Activated CD4-positive, alpha-beta T cell treated with anti-CD3 and anti-CD28 coated beads, Interleukin-2, amount 10 ng/mL, durations not matched to agents 7 days and 5 days (primary cell): ENCODE measurements at places on chromosomes 13 and 19. TPM values are rescaled to one million over a fixed set of nuclear protein-coding genes. Genes with fewer than 3 reads are reported as not detected.

DNA sequence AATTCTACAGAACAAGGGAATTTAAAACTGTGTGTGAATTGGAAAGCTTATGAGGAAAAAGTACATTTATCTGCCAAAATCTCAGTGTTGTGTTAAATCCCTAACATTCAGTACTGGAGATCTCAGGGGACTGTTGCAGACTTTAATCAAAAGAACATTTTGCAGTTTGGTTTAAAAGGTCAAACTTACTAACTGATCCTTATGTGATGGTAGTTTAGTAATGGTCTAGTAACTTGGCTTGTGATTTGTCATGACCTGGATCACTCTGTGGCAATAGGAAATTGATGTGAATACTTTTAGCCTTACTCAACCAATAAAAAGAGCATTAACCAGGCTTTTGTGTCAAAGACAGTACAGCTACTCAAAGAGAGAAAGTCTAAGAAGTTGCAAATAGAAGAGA is 862.1 kb upstream of the MIR17HG start:
- H3K36me3 ChIP-seq: no peaks in the 10 kb centered on the region
- no peak overlapping the region for H3K4me3 ChIP-seq
- DNase-seq: no peak
- H3K27me3 ChIP-seq: no peaks in the 10 kb centered on the region
- H3K4me1 ChIP-seq: no peaks in the 10 kb centered on the region

- no peaks in the 10 kb centered on the region for H3K4me1 ChIP-seq
- no peaks in the 10 kb centered on the region for H3K27me3 ChIP-seq
- H3K27ac ChIP-seq: no peak overlapping the region
These were observed 47.1 kb downstream of the ZNF568 start for GRCh38 chr19:36963280-36963679.

- no peaks in the 10 kb centered on the region for H3K4me1 ChIP-seq
- no peak overlapping the region for H3K27ac ChIP-seq
- DNase-seq: no peak
- no peaks in the 10 kb centered on the region for H3K36me3 ChIP-seq
- H3K27me3 ChIP-seq: no peaks in the 10 kb centered on the region
These were observed 1152.9 kb downstream of the PCDH9 start for GRCh38 chr13:66077132-66077689.

KIR3DL2 gene
- total RNA-seq: 3.1 TPM

GRCh38 chr19:42488783-42489521 is 39.3 kb downstream of the CEACAM1 start:
- H3K27ac ChIP-seq: no peak overlapping the region
- DNase-seq: no peak

DNA sequence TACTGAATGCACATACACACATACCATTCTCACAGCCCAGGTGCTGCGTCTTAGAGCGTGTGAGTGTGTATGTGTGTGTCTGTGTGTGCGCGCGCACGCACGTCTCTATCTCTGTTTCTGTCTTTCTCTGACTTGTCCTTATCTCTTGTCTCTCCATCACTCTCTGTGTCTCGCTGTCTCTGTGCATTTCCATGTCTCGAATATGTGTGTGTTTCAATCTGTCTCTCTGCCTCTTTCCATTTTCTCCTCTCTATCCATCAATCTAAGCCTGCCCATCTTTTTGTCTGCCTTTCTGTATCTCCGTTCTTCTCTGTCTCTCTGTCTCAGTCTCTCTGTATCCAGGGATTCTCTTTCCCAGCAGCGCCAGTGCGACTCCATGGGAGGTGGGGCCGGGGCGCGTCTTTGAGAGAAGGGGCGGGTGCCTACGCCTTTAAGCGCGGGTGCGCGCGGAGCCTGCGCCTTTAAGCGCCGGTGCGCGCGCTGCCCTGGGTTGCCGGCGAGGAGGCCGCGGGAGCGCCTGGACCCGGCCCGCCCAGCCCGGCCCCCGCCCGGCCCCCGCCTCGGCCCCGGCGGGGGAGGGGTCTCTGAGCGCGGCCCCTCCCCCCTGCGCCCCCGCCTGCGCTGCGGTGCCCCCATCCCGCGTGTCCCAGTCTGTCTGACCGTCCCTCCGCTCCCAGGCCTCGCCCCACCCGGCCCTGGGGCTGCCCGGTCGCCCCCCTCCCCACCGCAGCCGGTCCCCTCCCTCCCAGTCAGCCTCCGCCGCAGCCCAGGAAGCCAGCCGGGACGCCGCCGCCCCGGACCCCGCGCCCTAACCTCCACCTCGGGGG is at the start of gene LRFN3:
Gene LRFN3, plus strand, starts transcription at position 464 of the 827 bp plus-strand sequence. CDS start 3,052 bp downstream, outside the sequence.
- H3K36me3 ChIP-seq: peaks cover 5% of the 10 kb centered on the region
- peak within 1 kb of the TSS; percentile 83 for H3K4me3 ChIP-seq
- peaks cover 44% of the 10 kb centered on the region for H3K4me1 ChIP-seq
- no peaks in the 10 kb centered on the region for H3K27me3 ChIP-seq
- peak within 1 kb of the TSS; percentile 82 for H3K27ac ChIP-seq

PSG6 gene
- not detected for total RNA-seq

DNA sequence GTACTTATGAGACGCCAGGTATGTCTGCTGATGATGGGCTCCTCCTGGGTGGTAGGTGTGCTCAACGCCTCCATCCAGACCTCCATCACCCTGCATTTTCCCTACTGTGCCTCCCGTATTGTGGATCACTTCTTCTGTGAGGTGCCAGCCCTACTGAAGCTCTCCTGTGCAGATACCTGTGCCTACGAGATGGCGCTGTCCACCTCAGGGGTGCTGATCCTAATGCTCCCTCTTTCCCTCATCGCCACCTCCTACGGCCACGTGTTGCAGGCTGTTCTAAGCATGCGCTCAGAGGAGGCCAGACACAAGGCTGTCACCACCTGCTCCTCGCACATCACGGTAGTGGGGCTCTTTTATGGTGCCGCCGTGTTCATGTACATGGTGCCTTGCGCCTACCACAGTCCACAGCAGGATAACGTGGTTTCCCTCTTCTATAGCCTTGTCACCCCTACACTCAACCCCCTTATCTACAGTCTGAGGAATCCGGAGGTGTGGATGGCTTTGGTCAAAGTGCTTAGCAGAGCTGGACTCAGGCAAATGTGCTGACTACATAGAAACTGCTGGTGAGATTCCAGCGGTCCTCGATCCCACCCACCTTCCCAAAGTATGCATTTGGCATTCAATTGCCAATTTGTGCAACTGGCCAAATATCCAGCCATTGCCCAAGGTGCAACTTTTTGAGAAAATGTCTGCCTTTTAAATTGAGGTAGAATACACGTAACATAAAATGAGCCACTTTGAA is 10.2 kb downstream of the OR2Z1 start:
- peaks cover 4% of the 10 kb centered on the region for H3K27me3 ChIP-seq
- H3K36me3 ChIP-seq: no peaks in the 10 kb centered on the region
- no peak overlapping the region for H3K27ac ChIP-seq
- H3K4me1 ChIP-seq: no peaks in the 10 kb centered on the region
- H3K4me3 ChIP-seq: no peak overlapping the region
- DNase-seq: peak; percentile 35
